SJCRH30 (cell line): ENCODE measurements at places on chromosomes 11 and 22. TPM values are rescaled to one million over a fixed set of nuclear protein-coding genes. Genes with fewer than 3 reads are reported as not detected.

GRCh38 chr11:72718101-72718501 is 34.1 kb downstream of the ARAP1 start:
- no peak for DNase-seq

DNA sequence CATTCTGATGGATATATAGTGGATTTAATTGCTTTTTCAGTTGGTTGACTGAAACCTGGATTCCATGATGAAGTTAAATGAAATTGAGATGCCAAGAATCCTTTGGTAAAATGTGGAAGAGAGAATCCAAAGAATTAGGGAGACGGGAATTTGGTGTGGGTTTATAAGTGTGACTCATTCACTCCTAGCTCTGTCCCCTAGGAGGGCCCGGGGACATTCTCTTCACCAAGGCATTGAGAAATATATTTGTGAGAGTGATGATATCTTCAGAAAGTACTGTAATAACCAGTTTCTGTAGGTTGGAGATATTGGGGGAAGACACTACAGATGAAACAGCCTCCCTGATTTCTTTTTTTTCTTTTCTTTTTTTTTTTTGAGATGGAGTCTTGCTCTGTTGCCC is 13.6 kb upstream of the PHOX2A start:
- DNase-seq: no peak

GRCh38 chr22:46526244-46526839 is 11.1 kb downstream of the CELSR1 start:
- DNase-seq: no peak

Gene KIRREL3
- total RNA-seq: 0.06 and 0.08 TPM in 2 replicates

Gene SCN2B
- total RNA-seq: not detected in 2 replicates

- DNase-seq: no peak
Observed at GRCh38 chr11:12393691-12394090, 16.3 kb downstream of the PARVA start.

Gene ZNF280A
- 1.8 and 1.9 TPM in 2 replicates for total RNA-seq

DNA sequence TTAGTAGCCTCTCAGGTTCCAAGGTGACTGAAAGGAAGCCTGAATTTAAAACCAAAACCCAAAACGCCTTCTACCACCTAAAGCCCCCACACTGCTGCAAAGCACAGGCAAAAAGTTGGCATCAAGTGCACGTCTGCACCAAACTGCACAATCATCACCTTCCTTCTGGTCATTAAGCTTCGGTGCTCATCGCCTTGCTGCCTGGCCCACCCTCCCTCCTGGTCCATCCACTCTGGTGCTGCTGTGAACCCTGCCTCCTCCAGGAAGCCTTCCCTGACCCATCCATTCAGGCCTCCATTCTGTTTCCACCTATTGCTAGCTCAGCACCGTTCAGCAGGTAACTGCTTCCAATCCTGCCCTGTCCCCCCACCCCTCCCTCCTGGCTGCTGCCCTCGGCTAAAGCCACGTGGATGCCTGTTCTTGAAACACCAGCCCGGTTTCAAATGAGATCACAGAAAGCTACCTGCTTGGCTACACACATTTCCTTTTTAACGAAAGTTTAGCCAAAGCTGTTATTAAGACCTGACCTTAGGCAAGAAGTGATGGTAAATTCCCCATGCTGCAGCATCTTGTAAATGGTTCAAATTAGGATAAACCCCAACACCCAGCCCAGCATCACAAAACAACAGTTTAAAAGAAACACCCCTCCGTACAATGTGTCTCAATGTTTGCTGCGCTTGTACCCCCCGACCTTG is 53.8 kb upstream of the CD5 start:
- DNase-seq: no peak

DNA sequence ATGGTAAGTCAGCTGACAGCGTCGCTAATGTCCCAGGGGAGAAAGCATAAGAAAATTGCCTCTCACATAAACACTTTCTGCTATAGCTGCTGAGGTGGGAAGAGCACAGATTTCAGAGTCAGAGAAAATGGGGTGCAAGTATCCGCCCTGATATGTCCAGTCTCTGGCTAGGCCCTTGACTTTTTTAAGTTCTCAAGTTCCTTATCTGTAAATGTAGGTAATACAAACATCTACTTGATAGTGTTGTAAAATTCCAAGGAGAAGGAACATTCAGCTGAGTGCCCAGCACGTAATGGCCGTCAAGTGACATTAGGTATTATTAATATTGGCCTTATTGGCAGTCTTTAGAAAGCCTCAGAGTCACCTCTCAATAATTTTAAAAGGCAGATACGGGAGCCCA is 143.6 kb downstream of the NTM start:
- DNase-seq: no peak

DNA sequence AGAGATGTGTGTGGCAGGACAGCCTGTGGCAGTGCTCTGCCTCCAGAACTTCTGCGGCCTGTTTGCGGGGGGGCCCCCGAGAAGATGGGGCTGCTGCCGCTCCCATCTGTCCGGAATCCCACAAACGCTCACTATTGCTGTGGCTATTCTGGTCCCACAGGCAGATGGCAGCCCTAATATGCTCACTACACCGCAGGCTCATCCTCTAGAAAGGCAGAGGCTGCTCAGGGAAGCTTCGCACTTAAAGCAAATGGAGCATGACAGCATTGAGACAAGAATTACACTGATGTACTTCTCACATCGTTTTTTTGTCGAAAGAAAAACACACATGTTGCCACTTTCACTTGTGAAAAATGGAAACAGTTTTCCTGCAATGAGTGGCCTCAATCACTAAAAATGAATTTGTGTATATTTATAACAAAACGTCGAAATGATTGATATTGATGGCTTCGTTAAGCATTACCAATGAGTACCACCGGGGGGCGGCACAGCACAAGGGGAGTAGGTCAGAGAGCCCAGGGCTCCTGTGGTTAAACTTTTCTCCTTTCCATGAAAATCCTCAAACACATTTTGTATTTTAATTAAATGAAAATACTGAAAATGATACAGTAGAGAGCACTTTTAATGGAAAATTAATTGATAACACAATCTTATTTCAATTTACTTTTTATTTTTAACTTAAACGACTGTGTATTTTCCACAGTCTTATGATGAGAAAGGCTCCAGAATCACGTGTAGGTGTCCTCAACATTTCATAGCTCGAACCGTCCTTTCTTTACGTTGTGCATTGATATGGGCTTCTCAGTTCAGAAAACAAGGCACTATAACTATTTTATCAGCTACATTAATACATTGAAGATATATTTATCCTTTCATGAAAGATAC is 69.1 kb downstream of the CTTN start:
- peak; percentile 62 for DNase-seq

- no peak for DNase-seq
Observed at GRCh38 chr22:39239561-39240423, 5.0 kb downstream of the PDGFB start.

DNA sequence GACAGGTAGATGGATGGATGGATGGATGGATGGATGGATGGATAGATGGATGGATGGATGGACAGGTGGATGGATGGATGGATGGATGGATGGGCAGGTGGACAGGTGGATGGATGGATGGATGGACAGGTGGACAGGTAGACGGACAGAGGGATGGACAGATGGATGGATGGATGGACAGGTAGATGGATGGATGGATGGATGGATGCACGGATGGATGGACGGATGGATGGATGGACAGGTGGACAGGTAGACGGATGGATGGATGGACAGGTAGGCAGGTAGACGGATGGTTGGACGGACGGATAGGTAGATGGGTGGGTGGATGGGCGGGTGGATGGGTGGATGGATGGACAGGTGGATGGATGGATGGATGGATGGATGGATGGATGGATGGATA is 24.3 kb downstream of the PDGFB start:
- no peak for DNase-seq

Gene SCUBE1
- 11.0 and 13.7 TPM in 2 replicates for total RNA-seq

- DNase-seq: no peak
Observed at GRCh38 chr11:64063777-64064176, 28.0 kb downstream of the FLRT1 start.

- no peak for DNase-seq
Observed at GRCh38 chr11:123532131-123532530, 102.1 kb downstream of the GRAMD1B start.
